SJCRH30 (cell line): ENCODE measurements at places on chromosomes 6 and 20. TPM values are rescaled to one million over a fixed set of nuclear protein-coding genes. Genes with fewer than 3 reads are reported as not detected.

- no peak for DNase-seq
Observed at GRCh38 chr6:53066077-53066417, 843 bp downstream of the FBXO9 start.

DNA sequence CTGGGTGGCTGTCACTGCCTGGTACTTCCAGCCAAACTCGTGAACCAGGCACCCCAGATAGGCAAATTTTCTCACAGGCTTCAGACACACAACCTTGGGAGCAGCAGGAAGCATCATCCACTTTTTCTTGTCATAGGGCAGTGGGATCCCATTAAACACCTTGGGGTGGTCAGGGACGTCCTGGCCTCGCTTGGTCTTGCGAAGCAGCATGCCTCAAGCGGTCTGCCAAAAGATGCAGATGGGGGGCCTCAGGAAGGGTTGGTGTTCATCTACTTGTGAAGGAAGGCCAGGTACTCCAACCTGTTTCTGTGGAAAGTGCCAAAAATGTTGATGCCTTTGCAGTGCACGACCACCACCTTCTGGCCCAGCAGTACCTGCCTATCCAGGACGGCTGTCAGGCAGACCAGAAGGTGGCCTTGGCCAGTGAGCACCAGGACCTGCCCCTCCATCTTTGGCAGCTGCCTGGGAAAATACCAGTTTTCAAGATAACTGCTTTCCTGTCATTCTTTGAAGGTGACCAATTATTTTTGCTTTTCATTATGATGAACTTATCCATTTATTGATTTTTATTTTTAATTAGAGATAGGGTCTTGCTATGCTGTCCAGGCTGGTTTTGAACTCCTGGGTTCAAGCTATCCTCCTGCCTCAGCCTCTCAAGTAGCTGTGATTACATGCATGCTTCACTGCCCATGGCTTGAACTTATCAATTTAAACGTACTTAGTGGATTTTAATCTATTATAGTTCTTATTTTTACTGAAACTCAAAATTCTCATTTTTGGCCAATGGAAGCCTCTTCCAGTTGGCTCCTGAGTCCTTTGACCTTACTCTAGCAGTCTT is 80.1 kb downstream of the MAN1A1 start:
- DNase-seq: no peak

GRCh38 chr6:38326837-38327236 is 312.9 kb downstream of the BTBD9 start:
- no peak for DNase-seq

DNA sequence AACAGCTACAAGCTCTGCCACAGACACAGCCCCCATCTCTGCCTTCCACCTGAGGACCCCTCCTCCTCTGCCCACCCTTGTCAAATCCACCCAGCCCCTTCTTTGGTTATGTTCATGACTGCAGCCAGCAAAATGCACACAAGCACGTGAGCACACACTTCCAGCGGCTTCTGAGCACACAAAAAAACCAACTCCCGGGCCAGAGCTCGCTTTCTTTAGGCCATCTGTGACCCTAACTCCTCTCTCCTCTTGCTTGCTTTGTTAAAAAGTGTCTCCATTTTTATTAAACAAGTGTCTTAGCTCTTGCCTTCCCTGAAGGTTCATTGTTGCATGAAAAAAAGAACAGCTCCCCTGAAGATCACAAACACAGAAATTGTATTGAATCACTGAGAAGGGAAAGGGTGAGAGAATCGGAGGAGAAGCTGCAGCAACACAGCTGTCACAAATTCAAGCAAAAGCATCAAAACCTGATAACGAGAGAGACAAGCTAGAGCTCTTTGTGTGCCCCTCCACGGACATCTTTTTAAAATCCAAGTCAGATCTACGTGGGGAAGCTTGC is 142.1 kb downstream of the CD83 start:
- DNase-seq: no peak

- DNase-seq: no peak
Observed at GRCh38 chr20:51354191-51354768, 188.2 kb downstream of the NFATC2 start.

- DNase-seq: peak; percentile 16
Observed at GRCh38 chr6:27293436-27294098, 18.5 kb downstream of the POM121L2 start.

SULF2 gene
- total RNA-seq: 122 and 127 TPM in 2 replicates
